ENCODE measurements at places on chromosomes 3 and 15.
A peak's percentile ranks its signal among the peaks of the same experiment; 100 is the strongest.

DNA sequence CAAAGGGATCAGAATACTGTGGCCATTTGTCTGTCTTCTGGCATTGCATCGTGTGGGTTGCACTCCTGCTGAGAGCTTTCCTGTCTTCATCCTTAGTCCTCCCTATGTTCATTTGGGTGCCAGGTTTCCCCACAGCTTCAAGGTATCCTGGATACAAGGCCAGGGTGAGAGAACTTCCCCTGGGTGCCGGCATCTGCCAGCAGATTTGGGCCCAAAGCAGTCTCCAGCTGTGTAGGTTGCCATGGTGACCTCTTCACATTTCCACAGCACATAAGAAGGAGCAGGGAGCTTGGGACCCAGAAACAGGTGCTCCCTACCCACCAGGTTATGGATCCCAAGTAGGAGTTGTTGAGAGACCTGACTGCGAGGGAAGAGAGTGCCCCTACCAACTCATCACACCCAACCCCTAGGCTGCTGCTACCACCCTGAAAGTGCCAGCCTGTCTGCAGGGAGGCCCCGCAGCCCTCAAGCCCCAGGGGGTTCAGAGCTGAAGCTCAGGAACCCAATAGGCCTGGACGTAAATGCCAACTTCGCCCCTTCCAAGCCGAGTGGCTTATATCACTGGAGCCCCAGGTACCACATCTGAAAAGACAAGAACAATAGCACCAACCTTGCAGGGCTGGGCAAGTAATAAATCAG is 19.9 kb downstream of the TTC21A start:
- ATAC-seq = no peak

DNA sequence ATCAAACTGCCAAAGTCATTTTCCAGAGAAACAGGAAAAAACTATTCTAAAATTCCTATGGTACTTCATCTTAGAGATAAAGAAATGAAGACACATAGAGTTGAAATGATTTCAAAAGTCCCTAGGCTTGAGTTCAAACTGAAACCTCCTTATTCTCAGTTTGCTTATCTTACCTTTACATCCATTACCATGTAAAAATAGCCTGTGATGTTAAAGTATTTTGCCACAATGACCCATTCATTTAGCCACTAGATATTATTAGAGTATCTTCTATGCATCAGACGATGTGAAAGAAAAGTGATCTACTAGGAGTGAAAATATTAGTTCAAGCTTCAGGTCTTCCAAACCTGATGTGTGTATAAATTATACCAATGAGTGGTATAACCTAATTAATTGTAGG is 55.1 kb upstream of the TTC14 start:
- no peak for ATAC-seq

DNA sequence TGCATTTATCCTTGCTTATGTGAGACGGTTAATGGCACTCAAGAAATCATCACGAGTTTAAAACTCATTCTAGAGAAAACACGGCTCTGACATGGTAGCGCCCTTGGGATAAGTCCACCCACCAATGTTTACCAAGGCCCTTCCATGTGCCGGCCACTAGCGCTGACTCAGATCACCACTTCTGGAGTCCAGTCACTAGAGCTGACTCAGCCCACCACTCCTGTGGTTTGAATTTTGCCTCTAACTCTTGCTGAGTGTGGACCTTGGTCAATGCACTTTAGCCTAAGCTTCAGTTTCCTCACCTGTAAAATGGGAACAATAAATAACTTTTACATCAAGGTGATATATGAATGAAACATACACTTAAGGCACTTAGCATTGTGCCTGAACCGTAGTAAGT is 358.4 kb upstream of the PROK2 start:
- ATAC-seq = no peak

GRCh38 chr3:12929801-12930200 is 88.4 kb upstream of the RPL32 start:
- no peak for ATAC-seq

GRCh38 chr3:26437678-26438077 is 184.9 kb upstream of the LRRC3B start:
- no peak for ATAC-seq

GRCh38 chr15:65212097-65212496 is 824 bp upstream of the CILP start:
- no peak for ATAC-seq

DNA sequence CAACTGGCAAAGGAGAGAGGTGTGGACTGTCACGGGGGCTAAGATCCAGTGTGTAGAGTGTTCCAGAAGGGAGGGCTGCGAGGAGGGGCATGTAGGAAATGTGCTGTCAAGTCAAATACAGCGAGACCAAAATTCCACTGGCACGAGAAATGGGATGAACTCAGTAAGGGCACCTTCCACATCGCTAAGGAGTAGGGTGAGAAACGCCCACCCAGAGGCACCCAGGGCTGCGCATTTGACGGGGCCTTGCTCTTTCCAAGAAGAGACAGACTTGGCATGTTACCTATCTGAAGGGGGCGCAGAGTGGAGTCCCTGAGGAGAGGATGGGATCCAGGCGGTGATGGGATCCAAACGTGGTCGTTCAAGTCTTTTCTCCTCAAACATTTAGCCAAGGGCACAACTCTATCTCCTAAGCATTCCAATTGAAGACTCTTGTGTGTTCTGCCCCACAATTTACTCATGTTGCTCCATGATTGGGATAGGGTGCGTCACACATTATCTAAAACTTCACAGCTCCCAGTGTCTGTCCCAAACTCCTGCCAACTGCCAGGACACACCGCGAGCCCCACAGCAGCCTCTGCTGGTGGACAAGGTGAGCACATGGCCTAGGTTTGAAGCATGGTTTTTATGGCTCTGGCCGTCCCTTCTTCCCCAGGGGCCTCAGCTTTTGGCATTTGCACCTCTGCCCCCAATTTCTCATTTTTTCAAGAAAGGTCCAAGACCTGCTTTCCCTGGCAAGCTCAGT is 7.6 kb downstream of the SELENOS start:
- ATAC-seq = no peak

- no peak for ATAC-seq
Observed at GRCh38 chr3:174767406-174767805, 91.7 kb upstream of the NAALADL2 start.

- no peak for ATAC-seq
Observed at GRCh38 chr3:184480831-184481230, 80.8 kb upstream of the EPHB3 start.

GRCh38 chr15:86115145-86115801 is 35.6 kb downstream of the AGBL1 start:
- ATAC-seq = no peak

DNA sequence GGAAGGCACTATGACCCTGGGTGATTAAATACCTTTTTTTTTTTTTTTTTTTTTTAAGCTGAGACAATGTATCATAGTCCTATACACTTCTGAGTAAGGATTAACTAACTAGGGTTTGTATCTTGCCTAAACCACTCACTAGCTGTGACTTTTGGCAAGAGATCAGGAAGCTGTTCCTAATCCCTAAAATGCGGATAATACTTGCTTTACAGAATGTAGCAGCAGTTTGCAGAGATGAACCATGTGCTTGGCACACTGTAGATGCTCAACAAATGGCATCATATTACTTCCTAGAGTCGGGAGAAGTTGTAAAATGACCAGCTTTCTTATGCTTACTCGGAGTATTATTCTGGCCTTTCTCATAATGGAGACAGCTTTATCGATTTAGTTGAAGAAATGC is 25.6 kb upstream of the PYGO1 start:
- ATAC-seq = no peak

- ATAC-seq = peak; percentile 85
Observed at GRCh38 chr3:177284383-177284881, 87.2 kb upstream of the TBL1XR1 start.

- no peak for ATAC-seq
Observed at GRCh38 chr3:184825121-184825820, 13.3 kb downstream of the VPS8 start.

- no peak for ATAC-seq
Observed at GRCh38 chr3:108420926-108421325, 89.5 kb downstream of the MYH15 start.

DNA sequence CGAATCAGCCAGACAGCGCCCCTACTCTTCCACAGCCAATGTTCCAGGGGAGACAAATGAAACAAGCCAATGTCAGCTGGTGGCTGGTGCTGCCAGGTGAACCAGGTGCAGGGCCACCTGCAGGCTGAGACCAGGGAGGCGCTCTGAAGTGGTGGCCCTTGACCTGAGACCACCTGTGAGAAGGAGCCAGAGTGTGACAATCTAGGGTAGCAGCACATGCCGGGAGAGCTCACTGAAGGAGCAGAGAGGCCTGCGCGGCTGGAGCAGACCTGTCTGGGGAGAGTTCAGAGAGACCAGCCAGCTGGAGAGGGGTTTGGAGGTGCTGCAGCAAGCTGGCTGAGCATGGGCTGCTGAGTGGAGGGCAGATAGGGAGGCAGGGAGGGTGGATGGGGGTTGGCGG is 693 bp upstream of the STAB1 start:
- ATAC-seq = no peak

- ATAC-seq = peak; percentile 59
Observed at GRCh38 chr3:155805204-155805801, 775 bp downstream of the C3orf33 start.

DNA sequence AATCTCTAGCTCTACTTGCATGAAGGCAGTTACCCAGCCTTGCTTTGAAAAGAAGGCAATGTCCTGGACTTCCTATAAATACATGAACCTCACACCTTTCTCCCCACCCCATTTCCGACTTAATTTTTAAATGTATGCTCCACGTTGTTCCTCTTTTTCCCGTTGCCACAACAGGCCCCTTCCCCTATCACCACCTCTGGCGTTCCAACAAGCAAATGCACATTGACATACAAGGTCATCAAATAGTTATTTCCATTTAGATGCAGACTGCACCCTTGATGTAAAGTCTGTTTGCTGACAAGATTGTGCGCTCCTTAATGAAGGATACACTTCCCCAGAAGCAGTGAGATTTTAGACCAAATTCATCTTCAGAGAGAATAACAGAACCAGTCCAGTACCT is 260.7 kb upstream of the UMPS start:
- no peak for ATAC-seq

- ATAC-seq = no peak
Observed at GRCh38 chr15:68311859-68312557, 34.5 kb downstream of the FEM1B start.

- no peak for ATAC-seq
Observed at GRCh38 chr15:42156243-42156922, at the start of gene PLA2G4F. PLA2G4F (minus strand) TSS chr15:42156636; CDS start chr15:42156549, 87 bp downstream.

GRCh38 chr15:71678191-71678590 is 132.2 kb upstream of the NR2E3 start:
- no peak for ATAC-seq

DNA sequence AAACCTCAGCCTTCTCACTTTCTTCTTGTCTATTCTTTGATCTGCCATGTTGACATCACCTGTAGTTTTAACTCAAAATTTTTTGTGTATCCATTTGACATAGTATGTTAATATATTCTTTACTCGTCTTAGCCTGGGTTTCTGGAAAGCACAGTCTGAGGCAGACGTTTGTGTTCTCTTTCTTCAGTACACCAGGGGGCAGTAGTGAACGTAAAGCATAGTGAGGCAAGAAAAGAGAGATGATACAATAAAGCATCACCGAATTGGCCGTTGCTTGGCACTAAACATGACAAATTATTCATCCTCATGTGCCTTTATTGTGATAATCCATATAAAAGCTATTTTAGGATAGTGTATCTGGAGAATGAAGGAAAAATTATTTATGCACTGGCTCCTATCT is 141.0 kb upstream of the MYRIP start:
- ATAC-seq = no peak

DNA sequence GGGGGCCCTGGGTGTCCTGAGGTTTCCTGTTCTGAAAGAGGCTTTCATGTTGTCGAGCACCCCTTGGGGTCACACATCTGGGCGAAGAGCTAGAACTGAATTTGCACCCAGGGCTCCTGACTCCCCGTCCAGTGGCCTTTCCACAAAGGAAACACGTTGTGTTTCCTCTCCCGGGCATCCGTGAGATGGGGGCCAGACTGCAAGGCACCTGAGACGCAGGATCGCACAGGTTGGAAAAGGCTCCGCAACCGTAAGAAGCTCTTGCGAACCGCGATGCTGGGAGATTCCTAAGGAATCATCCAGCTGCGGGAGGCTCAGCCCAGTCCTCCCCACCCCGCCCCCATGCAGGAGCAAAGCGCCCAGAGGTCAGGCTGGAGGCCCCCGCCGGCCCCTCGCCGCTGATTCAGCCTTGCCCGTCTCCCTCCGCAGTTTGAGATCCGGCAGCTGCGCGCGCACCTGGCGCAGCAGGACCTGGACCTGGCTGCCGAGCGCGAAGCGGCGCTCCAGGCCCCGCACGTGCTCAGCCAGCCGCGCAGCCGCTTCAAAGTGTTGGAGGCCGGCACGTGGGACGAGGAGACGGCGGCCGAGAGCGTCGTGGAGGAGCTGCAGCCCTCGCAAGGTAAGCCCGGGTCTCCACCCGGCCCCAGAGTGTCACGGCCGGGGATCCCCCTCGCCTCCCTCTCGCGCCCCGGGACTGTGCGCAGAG is 119.6 kb downstream of the ETFA start:
- no peak for ATAC-seq

DNA sequence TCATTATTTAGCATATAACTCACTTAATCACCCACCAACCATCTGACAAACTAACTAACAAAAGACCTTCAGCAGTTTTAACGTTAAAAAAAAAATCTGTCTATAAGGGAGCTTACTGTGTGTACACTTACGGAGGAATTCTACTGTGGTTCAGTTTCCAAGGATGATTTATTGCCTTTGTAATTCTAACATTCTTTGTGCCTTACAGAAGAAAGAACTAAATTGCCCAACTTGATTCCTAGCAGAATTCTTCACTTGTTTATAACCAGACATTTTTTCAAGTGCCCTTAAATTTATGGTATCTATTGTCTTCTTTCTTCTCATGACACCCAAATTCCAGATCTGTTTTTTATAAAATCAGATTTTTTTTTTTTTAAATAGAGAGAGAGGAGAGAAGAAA is 119.7 kb upstream of the IGSF10 start:
- ATAC-seq = peak; percentile 86

GRCh38 chr3:159586571-159587202 is 401.9 kb upstream of the IL12A start:
- ATAC-seq = no peak

GRCh38 chr3:125684199-125684598 is 88.9 kb upstream of the OSBPL11 start:
- ATAC-seq = peak; percentile 37

DNA sequence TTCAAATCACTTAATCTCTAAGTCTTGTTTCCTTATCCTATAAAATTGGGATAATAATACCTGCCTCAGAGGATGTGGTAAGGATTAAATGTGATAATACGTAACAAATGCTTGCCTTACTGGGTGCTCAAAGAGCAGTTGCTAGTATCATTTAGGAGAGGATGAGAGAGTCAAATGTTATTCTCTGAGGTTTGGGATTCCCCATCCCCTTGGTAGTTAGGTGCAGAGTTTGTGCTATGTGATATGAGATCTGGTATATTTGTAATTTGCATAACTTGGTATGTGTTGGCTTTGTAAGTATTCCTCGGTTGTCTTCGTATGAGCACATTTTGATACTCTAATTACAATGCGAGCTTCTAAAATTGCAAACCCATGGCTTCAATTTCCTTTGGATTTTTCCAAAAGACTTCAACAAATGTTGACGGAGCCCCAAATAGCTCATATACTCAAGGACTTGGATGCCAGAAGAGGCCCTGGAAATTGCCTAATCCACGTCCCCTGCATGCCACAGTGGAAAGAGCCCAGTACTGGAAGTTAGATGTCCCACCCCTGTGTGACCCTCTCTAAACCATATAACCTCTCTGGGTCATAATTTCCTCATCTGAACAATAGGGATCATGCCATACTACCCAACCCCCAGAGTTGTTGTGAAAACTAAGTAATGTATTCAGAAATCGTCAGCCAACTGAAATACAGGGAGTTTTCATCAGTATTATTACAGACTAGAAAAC is 85.0 kb downstream of the FBN1 start:
- ATAC-seq = peak; percentile 67

- peak; percentile 98 for ATAC-seq
Observed at GRCh38 chr3:73365756-73366397, 258.9 kb downstream of the PDZRN3 start.

All from gastroesophageal sphincter (tissue), 4 donors.